Activated gamma-delta T cell treated with Interleukin-2 at 50 U/mL for 16 hours (primary cell): ENCODE measurements at places on chromosomes 16 and 17.

- DNase-seq = peak; percentile 60
Measured at GRCh38 chr17:43878260-43879175, 28.8 kb downstream of the MPP2 start.

GRCh38 chr17:34400301-34400931 is 37.4 kb upstream of the CCL1 start:
- DNase-seq = no peak

- no peak for DNase-seq
Measured at GRCh38 chr16:77711775-77712174, 10.5 kb upstream of the NUDT7 start.

- no peak for DNase-seq
Measured at GRCh38 chr16:90031931-90032673, 12.8 kb upstream of the DBNDD1 start.

GRCh38 chr17:65261152-65261551 is 124.0 kb downstream of the RGS9 start:
- no peak for DNase-seq

DNA sequence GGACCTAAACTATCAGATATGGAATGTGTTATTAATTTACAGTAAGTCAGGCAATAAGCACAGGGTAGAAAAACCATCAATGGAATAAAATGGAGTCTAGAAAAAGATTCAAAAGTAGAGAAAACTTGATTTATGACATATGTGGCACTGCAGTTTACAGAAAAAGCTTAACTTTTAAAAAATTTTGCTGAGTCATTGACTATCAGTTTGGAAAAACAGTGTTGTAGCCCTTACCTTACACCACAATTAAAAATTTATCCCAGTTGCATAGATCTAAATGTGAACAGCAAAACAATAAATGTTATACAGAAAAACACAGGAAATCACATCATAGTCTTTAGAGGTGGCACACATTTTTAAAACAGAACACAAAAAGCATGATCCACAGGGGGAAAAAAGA is 108.5 kb downstream of the USP22 start:
- DNase-seq = no peak
